ENCODE measurements at places on chromosomes 7 and 10.

GRCh38 chr10:13681095-13681494 is 94.3 kb downstream of the PRPF18 start:
- DNase-seq: peak; percentile 75

GRCh38 chr7:151139791-151140190 is 27.7 kb downstream of the GBX1 start:
- DNase-seq: no peak

GRCh38 chr10:35712486-35712885 is 70.4 kb upstream of the FZD8 start:
- DNase-seq: no peak

DNA sequence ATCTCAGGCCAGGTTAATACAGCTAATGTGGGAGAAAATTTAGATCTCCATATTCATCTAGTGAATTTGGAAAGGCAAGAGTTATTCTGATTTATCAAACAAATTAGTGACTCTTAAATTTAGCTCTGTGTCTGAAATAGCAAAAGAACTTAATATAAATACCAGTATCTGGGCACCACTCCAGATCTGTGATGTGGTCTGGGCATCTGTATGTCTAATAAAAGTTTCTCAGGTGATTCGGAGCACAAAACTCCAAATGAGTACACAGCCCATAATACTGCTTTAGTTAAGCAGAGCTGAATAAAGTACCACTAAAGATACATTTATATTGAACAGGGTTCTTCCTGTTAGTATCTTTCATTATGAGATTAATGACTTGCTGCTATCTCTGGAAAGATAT is 261.4 kb downstream of the BAMBI start:
- no peak for DNase-seq

DNA sequence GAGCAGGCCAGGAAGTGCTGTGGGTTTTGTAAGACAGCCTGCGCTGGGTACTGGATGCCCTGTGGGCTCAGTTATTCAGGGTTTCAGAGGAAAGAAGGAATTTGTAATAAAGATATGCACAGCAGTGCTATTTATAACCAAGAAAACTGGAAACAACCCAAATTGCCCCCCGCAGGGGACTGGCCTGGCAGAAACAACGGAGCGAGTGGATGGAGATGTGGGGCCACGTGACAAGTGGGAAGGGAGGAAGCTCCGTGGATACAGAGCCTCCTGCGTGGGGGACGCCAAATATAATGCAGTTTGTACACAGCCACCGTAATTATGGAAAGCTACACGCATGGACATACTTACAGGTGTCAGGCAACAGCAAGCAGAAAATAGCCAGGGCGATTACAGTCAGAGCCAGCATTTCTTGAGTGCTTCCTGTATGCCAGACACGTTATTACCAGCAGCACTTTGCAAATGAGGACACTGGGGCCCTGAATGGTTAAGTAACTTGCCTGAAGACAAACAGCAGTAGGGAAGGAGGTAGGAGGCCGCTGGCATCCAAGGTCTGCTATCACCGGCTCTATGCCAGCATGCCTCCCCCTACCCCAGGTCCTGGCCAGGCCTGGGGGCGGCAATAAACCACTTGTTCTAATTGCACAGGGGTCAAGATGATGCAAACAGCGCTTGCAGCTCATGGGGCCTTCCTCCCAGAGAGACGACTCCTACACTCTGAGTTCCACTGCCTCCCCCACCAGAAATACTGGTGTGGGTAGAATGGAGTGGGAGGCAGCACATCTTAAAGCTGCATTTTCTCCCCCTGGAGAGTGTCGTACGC is 8.7 kb upstream of the CAMK2B start:
- no peak for DNase-seq

GRCh38 chr7:38585572-38586354 is 45.4 kb downstream of the AMPH start:
- DNase-seq: no peak

- peak; percentile 80 for DNase-seq
These were observed 448 bp upstream of the SRPK2 start for GRCh38 chr7:105389088-105389650.

GRCh38 chr10:29613196-29613595 is 21.6 kb downstream of the SVIL start:
- no peak for DNase-seq

DNA sequence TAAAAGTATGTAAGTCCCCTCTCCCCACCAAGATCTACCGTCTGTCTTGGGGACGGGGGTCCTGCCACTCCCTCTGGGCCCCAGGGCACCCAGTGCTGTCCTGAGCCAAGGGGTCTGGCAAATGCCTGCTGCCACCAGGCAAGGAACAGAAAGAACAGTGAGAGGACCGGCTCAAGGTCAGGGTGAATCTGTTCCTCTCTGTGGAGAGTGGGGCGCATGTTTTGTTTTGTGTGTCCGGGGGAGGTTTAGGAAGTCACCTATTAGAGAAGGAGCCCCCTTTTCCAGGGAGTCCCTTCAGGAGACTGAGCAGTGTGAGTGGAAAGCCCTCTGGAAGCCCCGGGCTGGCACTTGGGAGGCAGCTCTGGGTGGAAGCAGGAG is 158.5 kb upstream of the RHEB start:
- no peak for DNase-seq

GRCh38 chr7:85883-86515 is 106.4 kb upstream of the FAM20C start:
- DNase-seq: no peak

DNA sequence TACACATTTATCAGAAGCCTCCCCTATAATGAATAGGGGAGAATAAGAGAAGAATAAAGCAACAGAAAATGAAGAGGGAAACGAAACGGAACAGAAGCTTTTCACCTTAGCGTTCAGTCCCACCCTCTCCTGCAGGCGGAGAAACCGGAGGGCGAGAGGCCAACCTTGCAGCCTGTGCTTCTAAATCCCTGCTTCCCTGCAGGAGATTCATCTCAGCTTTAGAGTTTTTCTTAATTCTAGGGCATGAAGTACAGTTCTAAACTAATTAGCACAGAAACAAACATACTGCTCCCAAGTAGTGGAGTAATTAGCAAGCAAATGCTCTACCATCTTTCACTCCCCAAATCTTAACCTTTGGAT is 107.2 kb downstream of the CUBN start:
- peak; percentile 62 for DNase-seq

DNA sequence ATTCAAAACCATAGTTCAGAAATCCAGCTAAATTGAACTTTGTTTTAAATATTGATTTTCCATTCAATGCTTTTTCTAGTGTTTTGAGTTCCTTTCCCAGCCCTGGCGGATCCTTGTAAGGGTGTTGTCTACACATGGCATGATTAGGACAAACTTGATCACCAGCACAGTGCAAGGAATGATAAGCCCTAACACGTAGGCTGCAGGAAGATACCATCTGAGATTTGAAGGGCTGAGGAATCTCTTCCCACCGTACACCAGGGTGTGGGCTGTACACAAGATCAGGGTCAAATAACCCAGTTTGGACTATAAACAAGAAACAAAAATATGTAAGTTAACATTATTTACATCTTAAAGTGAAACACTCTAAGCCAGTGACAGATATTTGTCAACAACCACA is 27.4 kb downstream of the STEAP4 start:
- DNase-seq: no peak

GRCh38 chr7:74269757-74270277 is 15.6 kb upstream of the RFC2 start:
- DNase-seq: peak; percentile 79

- DNase-seq: peak; percentile 12
These were observed 81.8 kb downstream of the SEMA3A start for GRCh38 chr7:84112771-84113170.

DNA sequence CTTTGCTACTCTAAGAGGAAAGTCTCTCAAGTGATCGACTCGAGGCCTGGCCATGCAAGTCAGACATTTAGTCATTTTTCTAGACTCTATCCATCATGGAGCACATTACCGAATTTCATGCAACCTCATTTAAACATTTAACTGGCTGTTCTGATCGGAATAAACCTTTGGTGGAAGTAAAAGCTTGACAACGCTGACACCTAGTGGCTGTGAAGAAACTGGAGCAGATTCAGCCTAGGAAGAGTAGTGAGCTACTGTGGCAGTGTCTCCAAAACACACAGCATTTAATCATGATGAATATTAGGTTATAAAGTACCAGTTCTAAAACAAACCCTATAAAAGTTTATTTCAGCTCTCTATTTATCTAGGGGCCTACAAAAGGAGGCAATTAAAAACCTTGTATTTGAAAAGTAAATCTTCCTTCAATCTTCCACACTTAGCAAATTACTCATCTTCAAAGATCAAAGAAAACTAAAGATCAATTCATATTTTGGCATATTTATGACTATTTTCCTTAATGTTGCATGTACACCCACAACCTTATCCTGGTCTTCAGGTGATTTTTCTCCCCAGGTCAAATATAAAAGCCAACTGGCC is 175.0 kb downstream of the CTNNA3 start:
- DNase-seq: peak; percentile 27

DNA sequence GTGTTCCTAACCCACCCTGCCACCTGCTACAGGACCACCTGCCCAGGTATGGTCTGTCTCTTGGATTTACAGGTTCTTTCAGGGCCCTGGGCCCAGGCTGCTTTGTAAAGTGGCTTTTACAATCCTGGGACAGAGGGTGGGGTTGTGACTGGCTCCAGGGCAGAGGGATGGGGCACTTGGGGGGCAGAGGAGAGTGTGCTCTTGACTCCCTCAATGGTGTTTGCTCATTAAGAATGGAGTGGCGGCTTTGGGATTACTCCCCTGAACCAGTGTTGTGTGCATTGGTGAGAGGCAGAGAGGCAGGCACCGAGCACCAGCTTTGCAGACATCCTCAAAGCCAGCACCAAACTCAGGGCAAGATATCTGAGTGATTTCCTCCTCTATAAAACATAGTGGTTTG is 43.5 kb downstream of the VWA2 start:
- DNase-seq: no peak

- no peak for DNase-seq
These were observed 60.6 kb downstream of the C1GALT1 start for GRCh38 chr7:7242899-7243298.

DNA sequence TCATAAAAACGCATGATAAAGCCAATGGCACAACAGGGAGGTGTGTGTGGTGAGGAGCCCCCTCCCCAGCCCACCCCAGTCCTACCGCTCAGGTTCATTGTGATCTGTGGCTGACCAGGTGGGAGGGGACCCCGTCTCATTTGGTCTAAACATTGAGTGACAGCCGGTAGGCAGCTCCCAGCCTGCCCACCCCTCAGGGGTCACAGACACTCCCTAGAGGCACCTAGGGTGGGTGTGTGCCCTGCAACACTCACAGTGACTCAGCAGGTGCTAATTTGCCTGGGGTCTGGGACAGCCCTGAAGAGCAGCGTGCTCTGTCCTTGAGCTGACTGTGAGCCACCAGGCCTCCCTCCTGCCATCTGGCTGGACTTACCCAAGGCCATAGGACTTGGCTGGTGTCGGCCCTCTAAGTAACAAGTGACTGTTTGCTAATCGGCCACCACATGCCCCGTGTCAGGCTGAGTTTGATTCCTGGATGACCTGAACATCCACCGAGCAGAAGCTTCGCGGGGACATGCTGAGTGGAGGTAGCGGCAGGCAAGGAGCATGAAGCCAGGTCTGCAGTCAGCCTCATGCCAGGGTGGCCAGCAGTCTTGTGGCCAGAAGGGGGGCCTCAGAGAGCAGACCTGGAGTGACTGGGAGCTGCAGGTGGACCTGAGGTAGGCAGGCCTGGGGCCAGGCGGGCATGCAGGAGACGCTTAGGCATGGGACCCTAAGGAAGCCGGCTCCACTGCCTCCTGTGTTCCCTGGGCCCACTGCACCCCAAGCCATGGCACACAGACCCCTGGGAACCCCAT is 282.3 kb upstream of the SHH start:
- DNase-seq: no peak

GRCh38 chr10:110056822-110057221 is 49.0 kb downstream of the ADD3 start:
- DNase-seq: no peak

- no peak for DNase-seq
These were observed 1211.3 kb downstream of the REEP3 start for GRCh38 chr10:64732372-64732957.

DNA sequence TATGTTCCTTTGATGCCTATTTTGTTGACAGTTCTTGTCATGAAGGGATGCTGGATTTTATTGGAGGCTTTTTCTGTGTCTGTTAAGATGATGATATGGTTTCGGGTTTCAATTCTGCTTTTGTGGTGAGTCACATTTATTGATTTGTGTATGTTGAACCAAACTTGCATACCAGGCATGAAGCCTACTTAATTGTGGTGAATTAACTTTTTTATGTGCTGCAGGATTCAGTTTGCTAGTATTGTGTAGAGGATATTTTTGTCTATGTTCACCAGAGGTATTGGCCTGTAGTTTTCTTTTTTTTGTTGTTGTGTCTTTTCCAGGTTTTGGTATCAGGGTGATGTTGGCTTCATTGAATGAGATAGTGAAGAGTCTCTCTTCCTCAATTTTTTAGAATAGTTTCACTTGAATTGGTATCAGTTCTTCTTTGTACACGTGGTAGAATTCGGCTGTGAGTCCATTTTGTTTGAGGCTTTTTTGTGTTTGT is 345.9 kb downstream of the KIF20B start:
- no peak for DNase-seq

DNA sequence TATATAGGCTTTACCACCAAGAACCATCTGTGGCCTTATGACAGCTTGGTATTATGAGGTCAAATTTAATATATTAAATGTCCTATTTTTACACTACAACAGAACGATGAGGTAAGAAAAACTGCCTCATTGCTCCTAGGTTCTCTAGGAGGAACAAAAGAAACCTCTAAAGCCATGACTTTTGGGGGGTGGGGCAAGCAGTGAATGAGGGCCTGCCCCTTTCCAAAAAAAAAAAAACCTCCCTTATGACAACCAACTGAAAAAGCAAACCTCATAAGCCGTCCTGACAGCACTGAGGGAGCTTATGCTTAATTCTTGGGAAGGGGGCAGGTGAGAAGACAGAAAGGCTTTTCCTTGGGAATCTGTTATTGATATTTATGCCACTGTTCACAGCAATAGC is 116.6 kb downstream of the KMT2E start:
- DNase-seq: no peak

DNA sequence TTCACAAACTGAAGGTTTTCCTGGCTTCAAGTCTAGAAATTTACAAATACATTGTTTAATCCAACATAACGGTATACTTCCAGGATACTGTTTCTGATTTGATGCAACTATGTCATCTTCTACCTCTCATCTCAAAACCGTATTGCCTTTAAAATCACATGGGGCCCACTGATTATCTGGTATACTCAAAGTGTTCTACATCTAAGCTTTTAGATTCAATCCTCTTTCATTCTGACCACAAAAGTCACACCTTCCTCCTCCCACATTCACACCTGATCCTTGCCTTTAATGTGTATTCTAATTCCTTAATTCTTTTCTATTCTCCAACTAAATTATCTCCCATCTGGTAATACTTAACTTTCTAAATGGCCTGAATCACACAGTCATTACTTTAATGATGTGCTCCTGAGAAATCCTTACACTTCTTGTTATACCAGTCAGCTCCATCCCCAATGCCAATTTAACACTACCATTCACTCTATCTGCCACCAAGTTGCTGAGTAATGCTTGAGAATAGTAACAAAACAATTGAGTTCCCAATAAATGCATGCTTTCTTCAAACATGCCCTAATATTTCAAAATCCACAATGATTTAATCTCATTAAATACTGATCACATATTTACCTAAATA is 13.0 kb downstream of the ATAD1 start:
- no peak for DNase-seq

- no peak for DNase-seq
These were observed 62.5 kb upstream of the CHST15 start for GRCh38 chr10:124155781-124156435.
